ENCODE measurements at places on chromosomes 13 and 19. TPM values are rescaled to one million over a fixed set of nuclear protein-coding genes. Genes with fewer than 3 reads are reported as not detected.

Gene TICAM1
- total RNA-seq, result 22.4 TPM

DNA sequence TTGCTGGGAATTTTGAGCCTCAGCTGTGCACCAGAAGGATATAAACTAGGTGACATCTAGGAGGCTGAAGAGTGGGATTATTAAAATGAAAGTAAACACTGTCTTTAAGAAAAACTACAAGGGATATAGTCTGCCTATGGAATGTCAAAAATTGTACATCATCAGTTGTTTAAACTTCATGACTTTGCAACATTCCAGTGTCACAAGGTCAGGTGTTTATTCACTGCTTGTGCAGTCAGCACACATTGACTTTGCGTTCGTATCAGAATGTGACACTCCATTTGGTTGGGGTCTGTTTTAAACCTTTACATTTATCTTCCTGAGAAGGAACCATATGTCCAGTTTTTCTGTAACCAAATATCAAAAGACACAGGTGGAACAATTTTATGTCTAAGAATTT, 85.6 kb downstream of the KL start:
- DNase-seq, result no peak

DNA sequence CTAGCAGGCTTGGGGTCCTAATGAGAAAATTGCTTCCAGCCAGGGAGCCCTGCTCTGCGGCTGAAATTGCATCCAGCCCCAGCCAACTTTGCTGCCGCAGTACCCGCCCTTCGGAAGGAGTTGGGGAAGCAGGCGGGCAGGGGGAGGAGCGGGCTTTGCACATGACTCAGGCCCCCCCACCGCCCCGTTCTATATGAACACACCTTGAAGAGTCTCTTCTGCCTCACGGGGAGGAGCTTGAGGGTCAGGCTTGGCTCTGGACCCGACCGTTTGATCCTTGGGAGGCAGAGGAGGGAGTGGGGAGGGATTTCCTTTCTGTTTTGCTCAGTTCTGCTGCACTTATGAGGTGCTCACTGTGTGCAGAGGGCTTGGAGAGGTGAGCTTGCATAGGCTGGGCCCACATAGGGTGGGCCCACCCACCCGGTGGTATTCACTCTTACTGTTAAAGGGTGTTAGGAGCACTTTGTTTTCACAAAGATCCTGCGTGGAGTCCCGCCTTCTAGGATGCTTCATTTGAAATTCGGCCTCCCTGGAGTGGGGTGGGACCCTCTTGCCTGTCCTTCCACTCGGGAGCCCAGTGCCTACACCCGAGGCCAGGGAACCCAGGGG, 46.5 kb downstream of the LYL1 start:
- DNase-seq, result no peak

DNA sequence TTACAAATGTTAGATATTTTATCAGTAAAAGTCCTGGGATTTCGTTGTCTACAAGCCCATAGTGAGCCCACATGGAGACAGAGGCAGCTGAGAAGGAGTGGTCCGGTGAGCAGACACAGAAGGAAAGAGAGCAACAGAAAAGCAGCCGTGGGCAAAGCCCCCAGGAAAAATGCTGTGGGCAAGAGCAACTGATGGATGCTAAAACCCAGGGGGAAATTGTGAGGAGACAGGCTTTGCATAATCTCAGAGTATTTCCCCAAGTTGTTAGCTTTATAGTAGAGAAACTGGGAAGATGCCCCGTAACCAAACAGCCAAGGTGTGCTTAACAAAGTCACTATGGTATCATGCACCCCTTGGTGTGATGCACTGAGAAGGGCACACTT, 35.1 kb downstream of the GJA3 start:
- no peak for DNase-seq

Gene ZNF28
- 15.5 TPM for total RNA-seq

- DNase-seq, result no peak
These were observed 938 bp downstream of the JSRP1 start for GRCh38 chr19:2255112-2255845.

DNA sequence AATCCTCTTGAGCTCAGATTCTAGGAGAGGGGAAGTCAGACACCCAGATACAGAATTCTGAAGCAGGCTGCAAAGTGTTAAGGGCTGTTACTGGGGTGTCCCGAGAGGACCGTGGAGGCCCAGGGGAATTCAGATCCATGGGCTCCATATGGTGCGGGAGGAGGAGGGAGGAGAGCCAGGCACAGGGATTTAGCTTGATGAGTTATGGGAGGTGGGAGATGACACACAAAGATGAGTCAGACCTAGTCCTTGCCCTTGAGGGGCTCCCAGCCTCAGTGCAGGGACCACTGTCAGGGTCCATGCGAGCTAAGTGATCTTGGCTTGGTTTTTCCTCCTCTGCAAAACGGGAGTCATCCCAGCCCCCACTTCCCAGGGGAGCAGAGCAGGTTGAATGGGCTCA, 14.4 kb upstream of the GIPR start:
- DNase-seq, result no peak

DNA sequence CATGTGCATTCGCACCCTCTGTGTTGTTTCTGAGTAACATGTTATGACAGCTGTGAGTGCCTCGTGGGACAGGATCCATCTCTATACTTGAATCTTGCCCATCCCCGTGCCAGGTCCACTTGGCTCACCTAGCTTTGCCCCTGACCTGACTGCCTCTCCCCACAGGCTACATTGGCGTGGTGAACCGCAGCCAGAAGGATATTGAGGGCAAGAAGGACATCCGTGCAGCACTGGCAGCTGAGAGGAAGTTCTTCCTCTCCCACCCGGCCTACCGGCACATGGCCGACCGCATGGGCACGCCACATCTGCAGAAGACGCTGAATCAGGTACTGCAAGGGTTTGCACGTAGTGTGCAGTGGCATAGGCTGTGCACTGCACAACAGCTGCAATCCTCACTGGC, 53.2 kb downstream of the TMED1 start:
- DNase-seq, result no peak

- DNase-seq, result peak; percentile 60
These were observed 461 bp upstream of the HSPB6 start for GRCh38 chr19:35757231-35757748.

Gene ACER1
- total RNA-seq, result 0.26 TPM

DNA sequence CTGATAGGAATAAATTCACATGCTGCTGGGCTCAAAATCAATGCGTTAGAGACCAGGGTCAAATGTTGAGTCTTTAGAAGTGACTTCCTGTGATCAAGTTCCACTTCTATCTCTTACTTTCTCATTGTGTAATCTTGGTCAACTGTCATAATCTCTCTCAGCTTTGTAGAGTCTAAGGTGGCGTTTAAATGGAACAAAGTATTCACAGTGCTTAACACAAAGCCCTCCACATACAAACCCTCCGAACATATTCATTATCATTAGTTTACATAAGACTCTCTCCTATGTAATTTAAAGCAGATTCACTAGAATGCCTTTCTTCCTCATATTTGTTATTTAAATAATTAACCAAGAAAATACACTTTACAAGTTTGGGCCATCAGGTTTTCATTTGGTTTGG, 1044.1 kb downstream of the EFNB2 start:
- no peak for DNase-seq

GRCh38 chr13:75385708-75386083, 96.3 kb downstream of the TBC1D4 start:
- no peak for DNase-seq

Gene GPR12
- total RNA-seq, result not detected

Gene GGACT
- total RNA-seq, result 5.0 TPM

- DNase-seq, result no peak
These were observed 135.3 kb downstream of the SOX1 start for GRCh38 chr13:112202266-112202665.

Gene ZFP28
- total RNA-seq, result 4.2 TPM
